ENCODE measurements at places on chromosomes 6 and 20.

DNA sequence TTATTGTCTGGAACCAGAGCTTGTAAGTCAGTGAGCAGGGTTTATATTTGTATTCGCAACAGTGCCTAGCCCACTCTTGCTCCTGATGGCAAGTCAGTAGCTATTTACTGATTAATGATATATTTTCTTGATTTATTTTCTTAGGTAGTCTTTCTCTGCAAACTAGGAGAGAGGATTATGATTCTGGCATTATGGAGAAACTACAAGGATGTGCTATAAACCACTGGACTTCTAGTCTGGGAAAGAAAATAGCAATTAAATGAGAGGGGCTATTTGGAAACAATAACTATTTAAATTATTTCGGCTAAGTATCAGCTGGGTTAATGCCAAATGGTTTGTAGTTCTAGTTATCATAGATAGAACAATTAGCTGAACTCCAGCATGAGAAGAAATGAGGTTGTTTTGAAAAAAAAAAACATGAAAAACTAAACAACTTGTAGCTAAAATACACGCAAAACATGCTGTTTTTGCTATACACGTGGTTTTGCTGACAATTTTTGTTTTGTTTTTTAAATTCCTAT, 304.9 kb upstream of the TCF21 start:
- DNase-seq: no peak

DNA sequence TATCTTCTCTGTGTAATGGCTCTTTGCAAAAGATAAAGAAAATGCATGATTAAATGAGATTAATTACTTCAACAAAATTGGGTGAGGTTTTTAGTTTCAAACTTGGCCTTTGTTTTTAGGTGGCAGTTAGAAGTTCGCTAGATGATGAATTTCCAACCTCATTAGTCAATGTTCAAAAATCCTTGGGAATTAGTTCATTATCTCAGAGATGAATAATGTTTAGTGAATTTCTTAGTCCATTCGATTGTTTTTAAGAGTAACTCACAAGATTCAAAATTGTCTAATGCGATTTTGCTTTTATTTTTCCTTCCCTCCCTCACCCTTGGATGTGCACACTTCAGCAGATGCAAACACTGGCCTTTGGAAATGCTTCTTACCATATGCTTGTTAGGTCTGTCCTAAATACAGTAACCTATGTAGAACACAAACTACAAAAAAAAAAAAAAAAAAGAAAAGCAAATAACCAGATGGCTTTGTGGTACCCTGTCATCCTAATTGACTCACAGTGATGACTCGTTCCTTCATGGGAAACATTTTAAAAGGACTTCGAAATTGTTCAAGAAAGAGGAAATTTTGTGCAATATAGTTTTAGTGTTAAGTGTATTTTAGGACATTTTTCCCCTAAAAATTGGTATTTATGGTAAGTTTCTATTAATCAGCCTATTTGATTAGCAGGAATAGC, 66.7 kb downstream of the FAM229B start:
- DNase-seq: no peak

- no peak for DNase-seq
These were observed 30.2 kb downstream of the PKIB start for GRCh38 chr6:122640366-122640765.

- DNase-seq: no peak
These were observed 300.3 kb downstream of the NRN1 start for GRCh38 chr6:5706124-5707033.

GRCh38 chr6:164825386-164825785, 484.0 kb downstream of the C6orf118 start:
- no peak for DNase-seq

GRCh38 chr6:55674672-55675071, 95.7 kb upstream of the HMGCLL1 start:
- no peak for DNase-seq

DNA sequence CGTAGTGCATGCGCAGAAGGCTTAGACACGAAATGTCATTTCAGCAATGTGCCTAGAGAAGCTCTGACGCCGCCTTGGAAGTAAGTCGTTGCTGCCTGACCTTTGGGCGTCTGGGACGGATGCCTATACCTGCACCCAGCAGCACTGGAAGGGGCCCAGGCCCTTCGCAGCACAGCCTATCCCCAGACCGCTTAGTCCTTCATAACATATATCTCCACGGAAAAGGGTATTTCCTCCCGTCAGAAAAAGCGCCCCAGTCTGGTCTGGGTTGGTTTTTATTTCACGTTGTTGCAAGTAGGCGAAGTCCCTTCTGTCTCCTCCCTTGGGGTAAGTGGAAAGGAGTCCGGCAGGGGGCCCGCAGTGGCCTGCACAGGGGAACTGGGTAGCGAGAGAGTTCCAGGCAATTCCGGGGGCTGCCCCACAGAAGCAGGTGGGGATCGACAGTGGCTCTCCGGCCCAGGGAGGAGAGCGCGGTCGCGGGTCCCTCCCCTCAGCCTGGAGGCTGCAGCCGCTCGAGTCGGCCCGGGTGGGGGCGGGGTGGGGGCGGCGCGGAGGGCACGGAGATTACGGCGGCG, 559 bp upstream of the EYA4 start:
- no peak for DNase-seq

DNA sequence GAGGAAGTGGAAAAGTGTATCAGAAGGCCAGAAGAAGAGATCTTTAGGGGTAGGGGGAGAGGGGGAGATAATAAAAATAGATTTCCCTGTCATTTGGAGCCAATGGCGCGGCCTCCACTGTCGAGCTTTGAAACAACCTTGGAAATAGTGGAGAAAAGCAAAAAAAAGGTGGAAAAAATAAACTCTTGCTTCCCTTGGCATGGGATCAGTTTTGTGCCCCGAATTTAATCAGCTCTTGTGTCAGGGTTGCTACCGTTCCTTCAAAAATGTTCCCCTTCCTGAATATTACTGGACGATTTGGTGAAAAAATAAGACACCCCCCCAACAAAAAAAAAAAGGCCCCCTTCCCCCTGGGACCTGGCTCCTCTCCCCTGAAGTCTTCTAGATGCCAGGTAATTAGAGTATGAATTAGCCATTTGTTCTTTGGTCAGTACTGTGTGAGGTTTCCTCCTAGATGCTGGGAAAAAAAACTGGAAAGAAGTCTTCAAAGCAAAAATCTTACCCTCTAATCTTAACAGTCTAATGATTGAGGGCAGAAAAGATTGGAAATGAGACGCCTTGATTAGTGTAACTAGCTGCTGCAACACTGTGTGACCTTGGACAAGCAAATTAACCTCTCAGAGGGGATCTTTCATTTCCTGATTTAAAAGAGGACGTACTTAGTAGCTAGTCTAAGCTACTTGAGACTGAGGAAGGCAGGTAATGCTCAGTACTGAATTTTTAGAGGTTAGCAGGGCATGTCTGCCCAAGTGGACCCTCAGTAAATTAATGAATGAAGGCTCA, 872 bp upstream of the RBM39 start:
- peak; percentile 59 for DNase-seq

- DNase-seq: no peak
These were observed 111.6 kb downstream of the GMDS start for GRCh38 chr6:2133716-2134310.

DNA sequence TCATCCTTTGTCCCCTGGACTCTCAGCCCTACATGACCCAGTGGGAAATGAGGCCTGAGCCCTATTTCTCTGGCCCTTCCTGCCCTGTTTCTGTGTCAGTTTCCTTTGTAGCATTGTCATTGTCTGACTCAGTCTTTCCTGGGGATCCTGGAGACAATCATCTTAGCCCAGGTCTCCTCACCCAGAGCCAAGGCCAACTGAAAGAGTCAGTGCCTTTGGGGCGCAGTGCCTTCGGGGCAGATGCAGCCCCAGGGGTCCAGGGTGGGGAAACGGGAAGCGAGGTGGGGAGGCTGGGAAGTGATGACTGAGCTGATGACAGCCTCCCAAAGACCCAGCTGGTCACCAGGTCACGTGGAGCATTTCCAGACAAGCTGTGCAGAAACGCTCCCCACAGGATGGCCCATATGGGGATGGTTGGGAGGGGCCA, 93.3 kb upstream of the SULF2 start:
- no peak for DNase-seq

GRCh38 chr20:8880085-8880853, 188.6 kb upstream of the PLCB4 start:
- DNase-seq: no peak

All from NCI-H2081 (cell line).